Lower lobe of right lung (tissue), 2 donors: ENCODE measurements at places on chromosomes 5 and 9.

- DNase-seq: no peak
Observed at GRCh38 chr9:69140123-69140735, 33.8 kb upstream of the TJP2 start.

DNA sequence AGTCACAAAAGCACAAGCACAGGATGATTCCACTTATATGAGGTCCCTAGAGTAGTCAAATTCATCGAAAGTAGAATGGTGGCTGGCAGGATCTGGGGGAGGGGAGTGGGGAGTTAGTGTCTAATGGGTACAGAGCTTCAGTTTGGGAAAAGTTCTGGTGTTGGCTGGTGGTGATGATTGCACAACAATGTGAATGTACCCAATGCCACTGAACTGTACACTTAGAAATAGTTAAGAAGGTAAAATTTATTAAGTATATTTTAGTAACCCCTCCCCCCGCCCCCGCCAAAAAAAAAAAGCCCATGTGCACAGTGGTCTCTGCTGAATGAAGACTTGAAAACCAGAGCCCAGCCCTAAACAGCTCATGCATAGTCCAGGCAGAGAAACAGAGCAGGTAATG, 24.8 kb upstream of the GTF3C5 start:
- no peak for DNase-seq

GRCh38 chr9:82363198-82363597, 374.6 kb downstream of the SPATA31D1 start:
- no peak for DNase-seq

DNA sequence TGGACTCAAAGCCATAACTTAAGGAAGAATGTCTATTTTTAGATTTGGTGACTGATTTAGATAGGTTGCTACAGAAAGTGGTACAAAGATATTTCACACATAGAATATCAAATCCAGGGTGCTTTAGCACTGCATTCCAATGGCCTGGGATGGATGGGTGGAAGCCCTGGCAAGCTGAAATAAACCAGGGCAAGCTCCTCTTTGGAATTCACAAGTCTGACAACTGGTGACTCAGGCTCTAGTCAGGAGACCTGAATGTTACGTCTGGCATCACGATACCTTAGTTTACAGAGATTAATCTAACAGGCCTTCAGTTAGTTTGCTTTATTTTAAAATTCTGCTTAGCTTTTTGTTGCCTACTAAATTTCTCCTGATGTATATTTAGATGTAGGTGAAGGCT, 144.0 kb downstream of the TMC1 start:
- no peak for DNase-seq

- no peak for DNase-seq
Observed at GRCh38 chr9:24459953-24460352, 85.7 kb downstream of the IZUMO3 start.

GRCh38 chr5:39253196-39253595, 33.8 kb upstream of the FYB1 start:
- DNase-seq: no peak
